ENCODE measurements at places on chromosomes 11 and 22.

DNA sequence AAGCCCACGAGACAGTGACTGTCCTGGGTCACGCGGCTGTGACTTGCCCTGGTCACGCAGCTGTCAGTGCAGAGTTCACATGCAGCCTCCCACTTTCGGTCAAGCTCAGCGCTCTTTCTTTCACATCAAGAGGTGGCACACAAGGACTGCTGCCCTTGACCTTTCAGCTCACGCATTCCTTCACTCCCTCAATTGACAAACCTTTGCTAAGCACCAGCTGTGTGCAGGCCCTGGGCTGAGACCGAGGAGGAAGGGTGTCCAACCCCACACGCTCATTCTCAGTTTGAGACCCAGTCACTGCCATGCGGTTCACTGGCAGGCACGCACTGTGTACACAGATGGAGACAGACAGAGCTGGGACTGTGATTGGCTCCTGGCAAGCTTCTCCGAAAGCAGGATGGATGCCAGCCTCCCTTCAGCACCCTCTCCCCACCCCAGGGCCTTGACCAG lies 70.3 kb downstream of the SCUBE1 start:
- no peak for DNase-seq

GRCh38 chr22:31488346-31488883 lies 1.2 kb downstream of the EIF4ENIF1 start:
- DNase-seq: no peak

DNA sequence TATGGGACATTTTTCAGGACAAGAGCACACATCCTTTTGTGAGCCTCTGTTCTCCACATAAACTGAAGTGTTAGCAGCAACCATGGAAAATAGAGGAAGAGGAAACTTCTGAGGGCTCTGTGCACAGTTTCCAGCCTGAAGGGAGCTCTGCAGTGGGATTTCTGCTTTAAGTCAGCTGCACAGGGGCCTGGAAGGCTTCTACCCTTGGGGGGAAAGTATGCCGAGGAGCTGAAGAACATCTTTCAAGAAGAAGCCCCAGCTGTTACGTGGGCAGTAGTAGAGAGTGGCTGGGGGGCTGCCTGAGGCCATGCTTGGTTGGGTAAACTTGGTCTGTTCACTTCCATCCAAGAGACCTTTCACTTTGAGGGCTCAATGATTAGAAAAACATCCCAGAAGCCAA lies 82.7 kb upstream of the EED start:
- DNase-seq: no peak

- no peak for DNase-seq
Measured at GRCh38 chr11:47533690-47534151, 19.2 kb downstream of the CELF1 start.

DNA sequence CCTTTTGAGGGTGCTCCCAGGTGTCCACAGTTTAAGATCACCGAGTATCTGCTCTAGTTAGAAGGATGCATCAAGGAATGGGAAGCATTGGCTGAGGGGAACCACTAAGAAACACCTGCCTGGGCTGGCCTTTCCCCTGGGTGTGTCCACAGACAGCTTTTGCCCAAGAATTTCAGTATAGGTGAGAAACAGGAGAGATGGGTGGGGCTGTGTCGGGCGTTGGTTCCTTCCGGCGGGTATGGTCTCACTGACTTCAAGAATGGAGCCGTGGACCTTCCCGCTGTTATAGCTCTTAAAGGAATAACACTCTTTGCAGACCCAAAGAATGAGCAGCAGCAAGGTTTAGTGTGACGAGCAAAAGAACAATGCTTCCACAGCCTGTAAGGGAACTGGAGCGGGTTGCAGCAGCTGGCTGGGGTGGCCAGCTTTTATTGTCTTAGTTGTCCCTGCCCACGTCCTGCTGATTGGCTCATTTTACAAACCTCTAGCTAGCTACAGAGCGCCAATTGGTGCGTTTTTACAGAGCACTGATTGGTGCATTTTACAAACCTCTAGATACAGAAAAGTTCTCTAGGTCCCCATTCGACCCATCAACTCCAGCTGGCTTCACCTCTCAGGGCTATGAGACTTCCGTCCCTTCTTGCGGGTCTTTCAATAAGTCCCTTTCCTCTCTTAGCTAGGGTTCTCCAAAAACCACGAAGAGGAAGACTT lies 2.4 kb downstream of the FADS1 start:
- no peak for DNase-seq

DNA sequence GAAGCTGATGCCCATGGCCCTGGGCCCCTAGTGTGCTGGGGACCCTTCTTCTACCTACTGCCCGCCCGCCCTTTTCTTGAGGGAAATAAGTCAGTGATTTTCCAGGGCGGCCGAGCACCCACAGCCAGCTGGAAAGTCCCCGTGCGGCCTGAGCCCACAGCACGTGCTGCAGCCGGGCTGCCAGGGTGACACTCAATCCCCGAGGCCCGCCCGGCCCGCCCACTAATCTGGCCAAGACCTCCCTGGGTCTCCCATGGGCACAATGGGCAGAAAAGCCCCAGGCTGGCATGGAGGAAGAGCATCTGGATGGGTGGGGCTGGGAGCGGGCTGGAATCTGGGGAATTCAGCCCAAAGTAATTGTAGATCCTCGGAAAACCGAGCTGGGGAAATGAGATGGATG lies 24.8 kb downstream of the WNT7B start:
- no peak for DNase-seq

- no peak for DNase-seq
Measured at GRCh38 chr22:35464399-35464798, 64.5 kb downstream of the MCM5 start.

- DNase-seq: no peak
Measured at GRCh38 chr22:25490896-25491295, 73.6 kb upstream of the GRK3 start.

DNA sequence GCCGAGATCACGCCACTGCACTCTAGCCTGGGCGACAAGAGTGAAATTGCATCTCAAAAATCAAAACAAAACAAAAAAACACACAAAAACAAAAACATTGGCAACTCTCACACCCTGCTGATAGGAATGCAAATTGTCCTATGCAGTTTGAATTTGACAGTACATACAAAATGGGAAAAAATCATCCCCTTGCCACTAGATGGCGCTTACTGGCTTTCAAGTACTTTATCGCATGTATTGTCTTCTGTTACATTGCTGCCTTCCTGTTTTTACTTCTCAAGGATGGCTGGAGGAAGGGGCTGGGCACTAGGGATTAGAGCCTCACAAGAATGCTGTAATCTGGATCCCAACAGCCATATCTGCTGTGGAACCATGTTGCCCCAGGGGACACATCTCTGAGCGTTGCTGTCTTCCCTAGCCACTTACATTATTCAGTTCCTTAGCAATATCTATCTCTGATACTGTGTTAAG lies 59.4 kb upstream of the A4GALT start:
- peak; percentile 70 for DNase-seq

DNA sequence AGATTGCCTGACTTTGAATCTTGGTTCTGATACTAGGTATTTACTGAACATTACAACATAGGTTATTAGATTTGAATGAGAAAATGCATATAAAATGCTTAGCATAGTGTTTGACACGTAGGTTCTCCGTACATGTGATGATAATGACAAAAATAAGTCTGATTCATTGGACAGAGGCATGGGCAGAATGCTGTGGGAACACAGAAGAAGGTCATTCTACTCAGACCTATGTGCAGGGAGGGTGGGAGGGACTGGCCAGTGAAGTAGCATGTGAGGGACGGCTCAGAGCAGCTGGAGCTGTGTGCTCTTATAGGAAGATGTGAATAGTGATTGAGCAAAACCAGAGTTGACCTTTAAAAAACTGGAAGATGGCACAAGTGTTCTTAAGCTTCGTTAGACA lies 256.8 kb upstream of the RAG2 start:
- DNase-seq: no peak

GRCh38 chr11:27390318-27391295 lies 27.6 kb upstream of the CCDC34 start:
- DNase-seq: no peak

DNA sequence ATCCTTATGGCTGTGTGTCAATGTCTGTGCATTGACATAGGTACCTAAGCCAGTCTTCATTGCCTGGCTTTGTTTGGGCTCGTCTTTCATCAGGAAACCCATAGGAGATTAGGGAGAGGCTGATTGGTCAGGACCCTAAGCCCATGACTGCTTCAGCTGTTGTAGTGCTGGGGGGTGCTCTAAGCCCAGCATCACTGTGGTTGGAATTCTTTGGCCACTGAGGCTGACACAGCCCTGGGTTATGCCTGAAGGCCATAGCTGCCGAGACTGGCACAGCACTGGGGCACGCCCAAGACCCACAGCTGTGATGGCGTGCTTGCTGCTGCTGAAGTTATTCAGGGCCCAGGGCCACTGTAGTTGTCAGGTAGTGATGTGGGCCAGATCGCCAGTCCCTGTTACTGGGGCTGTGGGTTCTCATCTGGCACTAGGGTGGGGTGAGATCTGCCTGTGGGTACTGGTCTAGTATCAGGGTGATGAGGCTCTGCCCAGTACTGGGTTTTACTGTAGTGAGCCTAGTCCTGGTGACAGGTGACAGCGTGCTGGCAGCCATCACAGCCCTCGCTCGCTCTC lies 4.9 kb downstream of the USP18 start:
- no peak for DNase-seq

GRCh38 chr22:31764785-31765184 lies 11.0 kb downstream of the DEPDC5 start:
- DNase-seq: no peak

DNA sequence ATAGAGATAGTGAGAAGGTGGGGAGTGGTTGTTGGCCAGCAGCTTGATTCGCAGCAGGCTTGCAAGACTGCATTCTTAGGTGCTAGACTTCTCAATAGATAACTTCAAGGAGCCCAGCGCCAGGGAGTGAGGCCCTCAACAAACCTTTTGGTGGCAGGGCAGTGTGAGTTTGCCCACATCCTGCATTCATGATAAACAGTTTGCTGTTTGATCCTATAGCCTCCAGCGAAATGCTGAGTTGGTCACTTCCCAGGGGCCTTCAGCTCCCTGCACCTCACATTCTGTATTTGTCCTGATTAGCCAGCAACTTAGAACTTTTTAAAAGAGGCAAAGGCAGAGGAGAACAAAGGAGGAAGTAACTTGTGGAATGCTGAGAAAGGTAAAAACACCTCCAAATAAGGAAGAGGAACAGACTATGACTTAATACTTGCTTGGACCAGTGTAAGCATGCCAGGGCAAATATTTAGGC lies 25.1 kb downstream of the OR10A6 start:
- DNase-seq: no peak

DNA sequence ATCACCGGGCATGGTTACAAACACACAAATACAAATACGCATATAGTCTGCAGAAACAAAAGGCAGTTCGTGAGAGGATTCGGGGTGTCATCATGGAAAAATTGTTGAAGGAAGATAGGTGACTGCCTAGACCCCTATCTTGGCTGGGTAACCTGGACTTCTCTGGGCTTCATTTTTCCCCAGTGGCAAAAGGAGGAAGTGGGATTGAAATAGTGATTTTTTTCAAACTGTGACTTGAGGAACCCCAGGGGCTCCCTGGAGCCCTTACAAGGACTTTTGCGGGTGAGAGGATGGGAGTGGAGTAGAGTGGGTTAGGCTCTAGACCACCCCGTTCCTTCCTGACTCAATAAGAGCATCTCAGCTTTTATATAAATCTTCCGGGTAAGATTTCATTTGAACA lies 1.0 kb upstream of the ELF5 start:
- no peak for DNase-seq

DNA sequence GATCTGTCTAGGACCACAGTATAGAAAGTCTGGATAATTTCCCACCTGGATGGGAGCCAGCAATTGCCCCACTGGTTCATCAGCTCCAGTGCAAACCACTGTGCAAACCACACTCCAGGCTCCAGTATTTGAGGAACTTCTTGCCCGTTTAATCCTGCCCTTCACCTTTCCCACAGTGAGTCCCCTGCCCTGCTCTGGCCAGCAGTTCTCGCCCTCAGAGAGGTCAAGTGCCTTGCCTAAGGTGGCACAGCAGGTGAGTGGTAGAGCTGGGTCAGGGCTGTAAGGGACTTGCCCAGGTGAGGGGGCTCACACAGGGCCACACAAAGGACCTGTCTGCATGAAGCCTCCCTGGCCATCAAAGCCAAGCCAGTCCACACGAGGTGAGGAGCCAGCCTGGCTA lies 24.1 kb downstream of the MS4A10 start:
- no peak for DNase-seq

- DNase-seq: no peak
Measured at GRCh38 chr11:104792861-104793260, 105.4 kb downstream of the CASP12 start.

- no peak for DNase-seq
Measured at GRCh38 chr11:125239585-125240560, 75.3 kb downstream of the PKNOX2 start.

- no peak for DNase-seq
Measured at GRCh38 chr22:49687333-49687732, 140.3 kb downstream of the BRD1 start.

DNA sequence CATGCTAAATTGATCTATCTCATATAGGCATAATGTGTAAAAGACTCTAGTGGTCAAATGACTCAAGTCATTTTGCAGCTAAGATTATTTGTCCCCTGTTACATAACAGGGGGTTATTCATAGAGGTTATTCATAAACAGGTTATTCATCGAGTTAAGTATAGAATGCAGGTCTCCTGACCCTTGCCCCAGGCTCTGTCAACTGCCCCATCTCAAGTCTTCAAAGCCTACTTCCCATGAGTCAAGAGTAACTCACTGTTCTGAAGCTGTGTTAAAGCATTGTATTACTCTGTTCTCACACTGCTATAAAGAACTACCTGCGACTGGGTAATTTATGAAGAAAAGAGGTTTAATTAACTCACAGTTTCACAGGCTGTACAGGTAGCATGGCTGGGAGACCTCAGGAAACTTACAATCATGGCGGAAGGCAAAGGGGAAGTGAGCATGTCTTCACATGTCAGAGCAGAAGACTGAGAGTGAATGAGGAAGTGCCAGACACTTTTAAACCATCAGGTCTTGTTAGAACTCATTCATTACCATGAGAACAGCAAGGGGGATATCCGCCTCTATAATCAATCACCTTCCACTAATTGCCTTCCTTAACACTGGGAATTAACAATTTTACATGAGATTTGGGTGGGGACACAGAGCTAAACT lies 226.2 kb upstream of the BLID start:
- DNase-seq: no peak

GRCh38 chr11:10502770-10503169 lies 38.2 kb downstream of the RNF141 start:
- no peak for DNase-seq

DNA sequence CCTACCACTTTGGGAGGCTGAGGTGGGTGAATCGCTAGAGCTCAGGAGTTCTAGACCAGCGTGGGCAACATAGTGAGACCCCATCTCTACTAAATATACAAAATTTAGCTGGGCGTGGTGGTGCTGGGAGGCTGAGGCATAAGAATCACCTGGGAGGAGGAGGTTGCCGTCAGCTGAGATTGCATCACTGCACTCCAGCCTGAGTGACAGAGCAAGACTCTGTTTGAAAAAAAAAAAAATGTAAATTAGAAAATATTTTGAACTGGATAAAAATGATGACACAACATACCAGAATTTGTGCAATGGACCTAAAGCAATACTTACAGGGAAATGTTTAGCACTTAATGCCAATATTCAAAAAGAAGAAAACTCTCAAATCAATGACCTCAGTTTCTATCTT lies 46.4 kb downstream of the ATG16L2 start:
- DNase-seq: no peak

- DNase-seq: no peak
Measured at GRCh38 chr22:31857247-31857646, 87.1 kb upstream of the YWHAH start.

- DNase-seq: no peak
Measured at GRCh38 chr11:111514216-111515031, at the start of gene HOATZ. HOATZ (plus strand) TSS chr11:111514778; CDS start chr11:111514785, 7 bp downstream.

GRCh38 chr11:102530558-102530957 lies at the start of gene MMP7:
MMP7 (minus strand) TSS chr11:102530747; CDS start chr11:102530700, 47 bp downstream.
- DNase-seq: no peak

GRCh38 chr11:96130061-96130620 lies 206.2 kb upstream of the MTMR2 start:
- no peak for DNase-seq
